ENCODE measurements at places on chromosomes 3 and 15.

GRCh38 chr15:66746231-66746605 is 44.2 kb downstream of the SMAD6 start:
- no peak for DNase-seq

GRCh38 chr3:106703524-106703923 is 673.7 kb upstream of the CCDC54 start:
- no peak for DNase-seq

DNA sequence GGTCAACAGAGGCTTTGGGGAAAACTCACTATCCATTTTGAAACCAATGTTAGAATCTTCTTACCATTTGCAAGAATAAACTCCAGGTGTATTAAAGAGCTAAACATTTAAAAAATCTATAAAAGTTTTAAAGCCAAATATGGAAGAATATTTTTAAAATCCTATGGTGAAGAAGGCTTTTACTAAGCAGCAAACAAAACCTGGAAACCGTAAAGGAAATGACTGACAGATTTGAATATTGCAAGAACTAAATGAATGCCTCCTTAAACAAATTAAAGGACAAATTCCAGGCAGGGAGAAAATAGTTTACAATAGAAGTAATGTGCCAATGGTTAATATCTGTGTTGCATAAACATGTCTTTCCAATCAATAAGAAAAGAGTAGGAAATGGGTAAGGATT is 68.1 kb downstream of the KLF15 start:
- no peak for DNase-seq

GRCh38 chr3:120177707-120178306 is 83.6 kb upstream of the GSK3B start:
- no peak for DNase-seq

- no peak for DNase-seq
Observed at GRCh38 chr15:76344893-76345582, 8.5 kb downstream of the ISL2 start.

GRCh38 chr3:76310089-76310488 is 524.7 kb upstream of the ZNF717 start:
- no peak for DNase-seq

- DNase-seq, result no peak
Observed at GRCh38 chr3:58065700-58066167, 57.5 kb downstream of the FLNB start.

- DNase-seq, result no peak
Observed at GRCh38 chr15:44788748-44789147, 52.4 kb downstream of the TRIM69 start.

- no peak for DNase-seq
Observed at GRCh38 chr15:67839499-67839928, 331 bp downstream of the RNU6-1 start.

- no peak for DNase-seq
Observed at GRCh38 chr15:87799838-87800237, 456.7 kb downstream of the NTRK3 start.

GRCh38 chr15:69881766-69882165 is 216.0 kb downstream of the TLE3 start:
- no peak for DNase-seq

DNA sequence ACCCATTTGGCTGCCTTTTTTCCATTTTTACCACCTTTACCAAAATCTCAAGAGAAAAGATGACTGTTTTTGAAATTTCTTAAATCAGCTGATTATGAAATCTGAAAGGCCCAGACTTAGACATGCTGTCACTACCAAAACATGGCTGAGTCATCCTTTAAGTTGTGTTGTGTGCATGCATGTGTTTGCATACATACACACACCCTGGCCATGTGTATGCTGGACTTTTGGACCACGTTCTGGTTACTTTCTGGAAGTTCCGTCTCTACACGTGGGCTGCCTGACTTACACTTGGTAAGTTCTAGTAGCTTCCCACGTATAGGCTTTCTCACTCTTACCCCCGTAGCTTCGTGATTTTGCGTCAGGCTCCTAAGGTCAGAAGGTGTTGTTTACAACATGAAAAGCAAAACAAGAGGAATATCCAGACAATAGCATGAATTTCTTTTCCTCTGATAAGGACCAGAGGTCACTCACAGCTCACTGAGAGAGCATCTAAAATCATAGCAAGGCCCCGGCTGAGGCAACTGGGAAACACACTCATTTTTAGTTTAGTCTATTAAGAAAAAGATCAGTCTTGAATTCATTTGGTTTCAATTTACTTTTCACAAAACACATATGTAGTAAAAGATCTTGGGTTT is 62.4 kb downstream of the COL8A1 start:
- no peak for DNase-seq

DNA sequence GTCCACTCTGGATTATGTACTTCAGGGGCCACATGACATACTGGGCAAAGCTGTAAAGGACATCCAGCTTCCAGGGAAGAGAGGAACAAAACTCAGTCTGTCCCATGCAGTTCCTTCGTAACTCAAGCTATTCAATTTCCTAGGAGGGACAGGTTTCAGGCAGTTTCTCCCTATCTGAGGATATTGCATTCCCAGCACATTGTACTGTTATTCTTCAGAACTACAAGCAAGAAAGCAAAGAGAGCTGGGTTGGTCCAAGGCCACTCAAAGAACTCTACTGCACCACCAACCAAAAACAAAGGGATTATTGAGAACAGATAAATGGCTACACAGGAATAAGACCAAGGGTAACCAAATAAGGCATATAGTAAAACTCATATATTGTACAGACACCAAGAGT is 117.6 kb upstream of the ARL6 start:
- no peak for DNase-seq

- no peak for DNase-seq
Observed at GRCh38 chr3:138944929-138945708, 1.8 kb downstream of the FOXL2 start.
